ENCODE measurements at places on chromosomes 7 and 10. TPM values are rescaled to one million over a fixed set of nuclear protein-coding genes. Genes with fewer than 3 reads are reported as not detected.

Gene CREB5
- total RNA-seq: 0.05 TPM

Gene CEP55
- 0.19 TPM for total RNA-seq

Gene PLCE1
- total RNA-seq: not detected

GRCh38 chr10:99523251-99523773 is 9.4 kb upstream of the NKX2-3 start:
- H3K36me3 ChIP-seq: no peaks in the 10 kb centered on the region
- DNase-seq: peak; percentile 7
- H3K4me3 ChIP-seq: peak overlapping the region; percentile 18

- H3K27ac ChIP-seq: no peak overlapping the region
- H3K36me3 ChIP-seq: no peaks in the 10 kb centered on the region
- H3K4me1 ChIP-seq: no peaks in the 10 kb centered on the region
Measured at GRCh38 chr7:150311711-150312110, 11.4 kb upstream of the LRRC61 start.

- H3K4me1 ChIP-seq: no peaks in the 10 kb centered on the region
- no peak for DNase-seq
- H3K27ac ChIP-seq: no peak overlapping the region
Measured at GRCh38 chr10:118596426-118597124, 1.1 kb upstream of the PRLHR start.

Measured in B cell (primary cell).